Activated CD8-positive, alpha-beta memory T cell treated with anti-CD3 and anti-CD28 coated beads for 24 hours (primary cell): ENCODE measurements at places on chromosomes 2 and 18.

DNA sequence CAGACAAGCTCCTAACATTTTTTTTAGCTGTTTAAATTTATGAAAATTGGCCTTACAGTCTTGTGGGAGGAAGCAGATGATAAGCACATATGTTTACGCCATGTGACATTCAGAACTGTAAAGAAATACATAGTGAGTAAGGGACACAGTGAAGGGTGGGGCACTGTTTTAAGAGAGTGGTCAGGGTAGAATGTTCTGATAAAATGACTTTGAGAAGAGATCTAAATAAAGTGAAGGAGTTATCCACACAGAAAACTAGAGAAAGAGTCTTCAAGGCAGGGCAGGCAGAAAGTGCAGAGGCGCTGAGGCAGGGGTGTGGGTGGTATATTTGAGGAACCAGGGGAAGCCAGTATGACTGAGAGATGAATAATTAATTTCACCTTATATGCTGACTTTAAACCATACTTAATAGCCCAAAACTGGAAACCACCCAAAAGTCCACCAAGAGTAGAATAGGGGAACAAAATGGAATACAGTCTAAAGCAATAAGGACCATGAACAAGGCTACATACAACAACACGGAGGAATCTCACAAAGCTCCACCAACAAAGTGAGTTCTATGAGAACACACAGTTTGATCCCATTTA is 8.6 kb downstream of the MREG start:
- DNase-seq = no peak

DNA sequence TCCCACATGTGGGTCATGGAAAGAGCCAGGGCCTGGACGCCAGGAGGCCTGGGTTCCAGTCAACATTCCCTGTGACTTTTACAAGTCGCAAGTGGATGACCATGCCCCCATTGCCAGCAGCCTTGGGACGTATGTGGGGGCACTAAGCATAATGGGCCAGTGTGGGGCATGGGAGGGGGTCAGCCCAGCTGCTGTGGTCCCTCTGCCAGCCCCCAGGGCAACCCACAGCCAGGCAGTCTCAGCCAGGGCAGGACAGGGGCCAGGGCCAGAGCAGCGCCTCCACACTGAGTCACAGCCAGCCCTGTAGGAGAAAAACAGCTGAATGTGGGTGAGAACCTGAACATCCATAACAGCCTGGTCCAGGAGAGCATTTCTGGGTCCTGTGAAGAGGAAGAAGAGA is 173.2 kb downstream of the GFPT1 start:
- DNase-seq = no peak

DNA sequence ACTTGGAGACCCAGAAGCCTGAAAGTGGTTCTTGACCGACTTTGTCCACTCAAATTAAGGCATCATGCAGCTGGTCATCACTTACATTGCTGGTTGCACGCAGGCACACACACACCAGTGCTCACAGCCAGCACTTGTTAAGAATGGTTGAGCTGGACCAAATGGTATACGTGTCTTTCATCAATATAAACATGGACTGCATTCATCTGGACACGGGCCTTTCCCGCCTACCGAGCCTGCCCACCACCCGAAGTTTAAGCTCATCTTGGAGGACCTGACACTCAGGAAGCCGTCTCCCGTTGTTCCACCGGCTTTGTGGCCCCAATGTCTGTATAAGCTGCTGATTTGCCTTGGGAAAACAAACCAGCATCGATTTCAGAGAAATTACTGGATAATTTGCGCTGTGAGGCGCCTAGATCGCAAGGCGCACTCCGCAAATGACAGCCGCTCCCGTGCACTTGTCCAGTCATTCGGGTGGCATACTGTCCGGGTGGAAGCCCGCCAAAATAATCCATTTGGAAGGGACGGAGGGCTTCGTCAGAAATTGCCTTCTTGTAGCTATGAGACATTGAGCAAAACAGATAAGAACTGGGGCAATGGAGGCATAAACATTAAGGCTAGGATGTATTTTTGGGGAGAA is 40.1 kb upstream of the AKAIN1 start:
- DNase-seq = peak; percentile 81

- no peak for DNase-seq
These were observed 25.7 kb downstream of the ANO7 start for GRCh38 chr2:241214209-241214608.
